HT-29 (cell line): ENCODE measurements at places on chromosomes 5 and 9. TPM values are rescaled to one million over a fixed set of nuclear protein-coding genes. Genes with fewer than 3 reads are reported as not detected.

The TMEM232 gene
- total RNA-seq, result 0.10 and 0.94 TPM in 2 replicates

The ADGRV1 gene
- total RNA-seq, result 0.18 and 0.42 TPM in 2 replicates

The NUTM2F gene
- not detected in 2 replicates for total RNA-seq

The MYMK gene
- not detected in 2 replicates for total RNA-seq

The PDLIM4 gene
- 0.99 and 1.6 TPM in 2 replicates for total RNA-seq

The LCN12 gene
- total RNA-seq, result 0.58 and 0.94 TPM in 2 replicates

The MLANA gene
- not detected in 2 replicates for total RNA-seq

The BARHL1 gene
- total RNA-seq, result not detected in 2 replicates

The SPINK1 gene
- 21.4 and 22.5 TPM in 2 replicates for total RNA-seq

The HTR4 gene
- 0.15 TPM in 1 of 2 replicates, not detected in the other for total RNA-seq

DNA sequence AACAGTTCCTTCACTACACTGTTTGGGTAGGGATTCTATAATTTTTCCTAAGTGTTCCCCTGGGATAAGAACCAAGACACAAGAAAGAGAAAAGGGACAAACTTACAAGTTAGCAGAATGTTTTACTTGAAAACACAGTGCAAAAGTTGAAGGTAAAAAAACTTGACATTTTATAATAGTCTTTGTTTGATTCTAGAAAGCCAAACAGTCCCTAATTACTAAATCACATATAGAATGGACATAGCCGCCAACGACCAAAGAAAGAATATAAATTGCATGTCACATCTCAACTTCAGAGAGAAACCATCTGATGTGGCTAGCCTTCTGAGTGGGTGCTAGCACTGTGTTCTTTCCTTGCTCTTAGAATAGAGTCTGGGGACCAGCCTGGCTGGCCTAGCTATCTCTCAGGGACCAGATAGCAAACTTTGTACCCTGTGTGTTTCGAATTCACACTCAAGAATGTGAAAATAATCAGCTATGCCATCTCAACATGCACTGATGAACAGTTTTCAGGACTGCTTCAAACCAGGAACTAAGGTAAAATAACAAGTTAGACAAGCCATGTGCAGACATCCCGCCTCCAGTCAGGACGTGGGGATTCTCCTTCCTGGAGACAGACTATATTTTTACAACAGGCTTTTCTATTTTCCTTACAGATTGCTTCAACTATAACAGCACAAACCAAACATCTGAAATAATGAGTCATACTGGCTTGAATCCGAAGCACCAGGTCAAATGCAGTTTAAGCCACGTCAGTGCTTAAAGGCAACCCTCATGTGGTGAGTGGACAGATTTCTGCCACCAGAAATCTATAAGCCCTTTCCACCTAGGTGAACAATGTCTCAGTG, 53.7 kb downstream of the LHFPL2 start:
- DNase-seq, result peak; percentile 82

- no peak for DNase-seq
These were observed 72.4 kb upstream of the RAPGEF1 start for GRCh38 chr9:131812116-131812790.

GRCh38 chr5:39713250-39713916, 288.6 kb upstream of the DAB2 start:
- DNase-seq, result no peak

GRCh38 chr9:295576-295975, 80.9 kb downstream of the DOCK8 start:
- no peak for DNase-seq

DNA sequence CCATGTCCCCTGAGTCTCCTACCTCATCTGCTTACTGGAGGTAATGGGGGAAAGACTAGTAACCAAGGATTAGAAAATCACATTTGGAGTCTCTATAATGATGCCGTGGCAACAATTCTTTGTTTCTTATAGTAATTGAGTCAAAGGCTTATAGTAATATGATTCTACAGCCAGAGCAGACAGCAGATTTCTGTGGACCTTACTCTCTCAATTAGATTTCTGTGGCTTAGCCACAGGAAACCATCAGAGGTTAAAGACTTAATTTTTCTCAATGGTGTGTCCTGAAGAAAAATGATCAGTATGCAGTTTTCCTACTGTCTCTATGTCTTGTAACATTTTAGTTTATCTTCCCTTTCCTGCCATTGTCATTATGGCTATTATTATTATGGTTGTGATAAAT, 59.3 kb upstream of the CD180 start:
- DNase-seq, result no peak

DNA sequence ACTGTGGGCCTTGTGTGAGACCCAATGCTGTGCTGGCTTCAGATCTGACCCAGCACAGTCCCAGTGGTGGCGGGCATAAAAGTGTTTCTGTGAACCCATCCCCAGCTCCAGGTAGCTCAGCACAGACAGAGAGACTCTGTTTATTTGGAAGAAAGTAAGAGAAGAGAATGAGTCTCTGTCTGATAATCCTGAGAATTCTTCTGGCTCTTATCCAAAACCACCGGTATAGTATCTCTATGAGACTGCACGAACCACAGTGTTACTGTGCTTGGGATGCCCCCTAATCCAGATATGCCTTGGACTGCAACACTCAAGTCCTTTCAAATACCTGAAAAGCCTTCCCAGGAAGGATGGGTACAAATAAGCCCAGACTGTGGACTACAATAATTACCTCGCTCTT, 1660.8 kb upstream of the ACO1 start:
- no peak for DNase-seq

DNA sequence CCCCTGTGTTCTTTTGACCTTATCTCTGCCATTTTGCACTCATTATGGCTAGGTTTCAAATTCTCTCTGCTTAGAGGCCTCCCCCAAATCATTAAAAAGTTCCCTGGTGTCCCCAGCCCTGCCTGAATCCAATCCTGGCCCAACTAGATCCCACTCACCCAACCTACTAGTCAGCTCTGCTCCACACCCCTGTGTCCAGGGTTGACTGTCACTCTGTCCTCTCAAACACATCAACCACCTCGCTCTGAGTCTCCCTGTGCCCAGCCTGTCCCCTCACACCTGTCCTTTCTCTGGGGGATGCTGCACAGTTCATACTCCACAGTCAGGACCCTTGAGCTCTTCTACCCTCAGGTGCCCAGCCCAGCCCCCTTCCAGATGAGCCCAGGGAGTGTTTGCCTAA, 154.2 kb upstream of the SV2C start:
- DNase-seq, result no peak

DNA sequence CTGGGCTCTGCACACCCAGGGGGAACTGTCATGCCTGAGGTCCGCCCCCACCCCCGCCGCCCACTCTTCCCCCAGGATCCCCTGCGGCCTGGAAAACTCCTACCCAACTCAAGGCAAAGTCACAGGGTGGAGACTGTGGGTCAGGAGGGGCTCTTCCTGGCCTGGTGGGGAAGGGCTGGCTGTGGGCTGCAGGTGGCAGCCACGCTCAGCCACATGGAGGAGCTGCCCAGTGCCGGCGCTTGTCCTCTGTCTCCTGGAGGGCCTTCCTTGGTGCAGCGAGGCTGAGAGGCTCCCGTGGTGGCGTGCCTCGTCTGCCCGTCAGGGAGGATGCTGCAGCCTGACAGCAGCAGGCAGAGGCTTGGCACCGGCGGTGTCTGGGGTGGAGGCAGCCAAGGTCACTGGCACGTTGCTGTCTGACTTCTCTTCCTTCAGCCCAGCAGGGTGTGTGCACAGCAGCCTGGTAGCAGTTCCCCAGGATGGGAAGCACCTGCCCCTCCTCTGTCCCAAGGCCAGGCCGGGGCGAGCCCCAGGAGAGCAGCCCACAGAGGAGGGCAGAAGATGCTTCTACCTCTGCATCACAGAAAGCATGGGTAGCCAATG, 78.1 kb downstream of the ADAMTS2 start:
- no peak for DNase-seq

- no peak for DNase-seq
These were observed 212.9 kb downstream of the ACTL7B start for GRCh38 chr9:108642871-108643270.

GRCh38 chr5:150604010-150604409, 36.5 kb upstream of the SYNPO start:
- no peak for DNase-seq

GRCh38 chr5:3602785-3603502, 7.3 kb downstream of the IRX1 start:
- no peak for DNase-seq

- no peak for DNase-seq
These were observed 143.9 kb downstream of the GNAQ start for GRCh38 chr9:77887662-77888061.

GRCh38 chr9:6214903-6215302, 704 bp upstream of the IL33 start:
- no peak for DNase-seq

- DNase-seq, result peak; percentile 69
These were observed 24.9 kb downstream of the SHB start for GRCh38 chr9:38043931-38044623.

GRCh38 chr9:3735251-3735650, 209.4 kb upstream of the RFX3 start:
- DNase-seq, result no peak

GRCh38 chr5:105506692-105507277, 1944.2 kb upstream of the NUDT12 start:
- DNase-seq, result peak; percentile 42
